ENCODE measurements at places on chromosomes 7 and 10.
A peak's percentile ranks its signal among the peaks of the same experiment; 100 is the strongest.

GRCh38 chr10:118754229-118754555 is 578 bp downstream of the CACUL1 start:
- DNase-seq, result peak; percentile 42

GRCh38 chr10:72821606-72822005 is 71.9 kb upstream of the OIT3 start:
- no peak for DNase-seq

DNA sequence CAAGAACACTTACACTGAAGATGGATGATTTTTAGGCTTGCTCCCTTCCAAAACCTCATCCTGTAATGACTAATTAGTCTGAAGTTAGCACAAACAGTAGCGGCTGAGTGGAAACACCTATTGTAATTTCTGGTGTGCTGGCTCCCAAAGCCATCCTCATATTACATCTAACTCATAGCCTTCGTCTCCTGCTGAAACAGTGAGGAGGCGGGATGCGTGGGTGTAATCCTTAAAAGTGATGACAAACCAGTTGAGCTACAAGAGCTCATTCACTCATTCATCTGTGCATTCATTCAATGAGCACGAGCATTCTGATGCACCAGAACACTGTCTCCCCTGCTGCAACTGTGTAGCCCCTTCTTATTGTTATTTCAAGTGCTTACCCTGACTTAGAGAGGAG is 235.3 kb downstream of the CALN1 start:
- DNase-seq, result no peak

GRCh38 chr7:29341156-29341555 is 146.6 kb downstream of the CHN2 start:
- no peak for DNase-seq

GRCh38 chr7:37216923-37217322 is 231.7 kb downstream of the ELMO1 start:
- no peak for DNase-seq

- no peak for DNase-seq
These were observed 186.5 kb downstream of the ADK start for GRCh38 chr10:74337330-74338016.

GRCh38 chr7:325051-325798 is 35.3 kb downstream of the FOXL3 start:
- DNase-seq, result no peak

Measured in PC-9 (cell line).